ENCODE measurements at places on chromosomes 2 and 18. TPM values are rescaled to one million over a fixed set of nuclear protein-coding genes. Genes with fewer than 3 reads are reported as not detected.

The NAT8 gene
- not detected for total RNA-seq

The SULT1C4 gene
- total RNA-seq = 14.7 TPM

The GULP1 gene
- 56.8 TPM for total RNA-seq

The GPR45 gene
- total RNA-seq = not detected

The AKAIN1 gene
- total RNA-seq = not detected

The NFU1 gene
- total RNA-seq = 25.4 TPM

The CNDP1 gene
- total RNA-seq = 0.10 TPM

The MYOM1 gene
- 70.2 TPM for total RNA-seq

The C2orf80 gene
- total RNA-seq = not detected

The MRO gene
- total RNA-seq = 0.30 TPM

The FN1 gene
- total RNA-seq = 394 TPM

The CRACDL gene
- total RNA-seq = 1.1 TPM

The SCN1A gene
- total RNA-seq = 0.10 TPM

The CHRND gene
- total RNA-seq = 2.4 TPM

The GREB1 gene
- total RNA-seq = 2.7 TPM

The MARCO gene
- total RNA-seq = 1.7 TPM

The MLPH gene
- 6.5 TPM for total RNA-seq

The KHK gene
- 1.7 TPM for total RNA-seq

The INO80D gene
- total RNA-seq = 18.8 TPM

The TEX44 gene
- total RNA-seq = not detected

The SMIM21 gene
- total RNA-seq = not detected

The FKBP1B gene
- total RNA-seq = 3.3 TPM

The RND3 gene
- 92.8 TPM for total RNA-seq

The PIEZO2 gene
- 51.0 TPM for total RNA-seq

The LIPG gene
- total RNA-seq = 8.1 TPM

The TCF23 gene
- 0.20 TPM for total RNA-seq

The SCYGR4 gene
- total RNA-seq = 0.89 TPM

The OR6B2 gene
- not detected for total RNA-seq

The FZD7 gene
- 50.2 TPM for total RNA-seq

The COX7A2L gene
- 86.9 TPM for total RNA-seq

The SNTG2 gene
- 5.2 TPM for total RNA-seq

The ARHGEF4 gene
- 19.9 TPM for total RNA-seq

The DSG4 gene
- 12.5 TPM for total RNA-seq

The CDK15 gene
- 1.6 TPM for total RNA-seq

The FBXO36 gene
- 4.5 TPM for total RNA-seq

The GALR1 gene
- 2.1 TPM for total RNA-seq

The ASXL3 gene
- 6.1 TPM for total RNA-seq

The GAREM1 gene
- 11.6 TPM for total RNA-seq

The TBR1 gene
- total RNA-seq = 0.30 TPM

The SH2D6 gene
- total RNA-seq = not detected

The DCC gene
- 2.0 TPM for total RNA-seq

The REL gene
- 28.7 TPM for total RNA-seq

The TTR gene
- total RNA-seq = 1.3 TPM

The VWA3B gene
- not detected for total RNA-seq

The SH3RF3 gene
- total RNA-seq = 3.8 TPM

The GATA6 gene
- 2.2 TPM for total RNA-seq

The FTCDNL1 gene
- total RNA-seq = 2.2 TPM

The CRYGD gene
- total RNA-seq = not detected

The PAPOLG gene
- 19.0 TPM for total RNA-seq

The TLX2 gene
- total RNA-seq = not detected

The KCNJ3 gene
- 3.2 TPM for total RNA-seq

The RHBDD1 gene
- 38.3 TPM for total RNA-seq

The UGT1A5 gene
- total RNA-seq = not detected

The BOLL gene
- total RNA-seq = 0.10 TPM

The SUPT7L gene
- total RNA-seq = 17.8 TPM

Measured in skin of body (tissue), 3 donors.